Activated gamma-delta T cell treated with anti-CD3 and anti-CD28 coated beads, Interleukin-2, amount 50 U/mL, for 16 hours (primary cell): ENCODE measurements at places on chromosomes 5 and 9.

DNA sequence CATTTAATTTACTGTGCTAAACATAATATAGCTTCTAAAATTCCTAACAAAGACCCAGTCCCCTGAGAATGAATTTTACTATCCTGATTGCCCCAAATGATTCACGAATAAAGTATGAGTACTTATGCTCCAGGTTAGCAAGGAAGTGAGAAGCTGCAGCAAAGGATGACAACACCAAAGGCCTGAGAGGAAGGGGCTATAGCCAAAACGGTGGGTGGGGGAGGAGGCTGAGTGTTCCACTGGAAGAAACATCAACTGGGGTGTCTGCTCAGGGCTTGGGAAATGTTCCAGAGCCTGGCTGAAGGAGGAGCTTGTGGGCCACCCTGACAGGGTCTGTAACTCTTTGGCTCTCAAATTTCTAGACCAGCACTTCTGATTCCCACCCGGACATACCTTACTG is 157.3 kb downstream of the ADAMTS12 start:
- no peak for DNase-seq

GRCh38 chr9:105007143-105007542 is 79.2 kb upstream of the ABCA1 start:
- DNase-seq, result no peak

- no peak for DNase-seq
Measured at GRCh38 chr9:99257723-99258389, 35.8 kb downstream of the SEC61B start.

DNA sequence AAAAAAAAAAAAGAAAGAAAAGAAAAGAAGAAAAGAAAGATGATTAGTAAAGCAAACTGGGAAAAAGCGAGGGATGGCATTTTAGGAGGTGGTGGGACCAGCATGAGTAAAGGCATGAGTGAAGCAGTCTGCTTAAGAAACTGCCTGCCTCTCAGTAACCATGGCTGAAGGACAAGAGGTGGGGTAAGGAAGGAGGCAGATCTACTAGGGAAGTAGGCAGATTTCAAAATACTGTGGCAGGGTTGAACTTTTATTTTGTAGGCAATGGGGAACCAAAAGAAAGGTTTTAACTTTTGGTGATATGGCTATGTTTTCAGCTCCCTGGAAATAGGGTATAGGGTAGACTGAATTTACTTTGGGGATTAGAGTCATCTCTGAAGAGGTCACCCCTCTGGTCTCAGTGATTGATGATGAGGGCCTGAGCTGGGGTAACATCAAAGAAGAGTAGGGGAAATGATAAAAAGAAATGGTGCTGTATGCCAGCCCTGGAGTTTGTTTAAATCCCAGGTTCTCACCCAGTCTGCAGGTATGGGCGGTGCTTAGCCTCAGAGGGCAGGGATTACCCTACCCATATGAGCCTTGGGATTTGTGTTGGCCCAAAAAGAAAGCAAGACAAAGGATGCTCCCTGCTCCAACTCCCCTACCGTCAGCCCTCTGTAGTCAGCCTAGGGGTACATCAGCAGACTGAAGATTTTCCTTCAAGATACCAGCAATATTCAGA is 316.2 kb downstream of the CWC27 start:
- DNase-seq, result no peak
